Nucleus accumbens (tissue), 56 donors: ENCODE measurements at places on chromosomes 16 and 17.
A peak's percentile ranks its signal among the peaks of the same experiment; 100 is the strongest.

- DNase-seq = no peak
Observed at GRCh38 chr17:81648013-81648706, 8.2 kb downstream of the PDE6G start.

DNA sequence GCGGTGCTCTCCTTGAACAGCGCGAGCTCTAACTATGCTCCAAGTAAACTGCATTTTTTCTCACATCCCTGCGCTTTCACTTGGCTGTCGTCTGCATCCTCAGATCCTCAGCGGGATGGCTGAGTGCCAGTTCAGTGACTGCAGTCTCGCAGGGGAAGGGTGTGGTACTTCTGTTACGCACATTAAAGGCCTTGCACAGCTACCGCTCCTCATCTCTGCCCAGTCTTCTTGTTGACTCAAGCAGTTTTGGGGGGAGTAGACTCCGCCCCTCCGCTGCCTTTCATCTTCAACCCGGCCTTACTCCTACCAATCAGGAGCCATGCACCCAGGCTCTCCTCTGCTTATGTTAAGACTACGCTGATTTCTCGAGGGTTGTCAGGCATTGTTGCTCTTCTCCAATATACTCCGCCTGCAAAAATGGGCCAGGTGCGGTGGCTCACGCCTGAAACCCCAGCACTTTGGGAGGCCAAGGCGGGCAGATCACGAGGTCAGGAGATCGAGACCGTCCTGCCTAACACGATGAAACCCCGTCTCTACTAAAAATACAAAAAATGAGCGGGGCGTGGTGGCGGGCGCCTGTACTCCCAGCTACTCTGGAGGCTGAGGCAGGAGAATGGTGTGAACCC lies 10.0 kb downstream of the ATP5PD start:
- DNase-seq = no peak

- DNase-seq = no peak
Observed at GRCh38 chr16:75566758-75567255, 628 bp downstream of the GABARAPL2 start.

DNA sequence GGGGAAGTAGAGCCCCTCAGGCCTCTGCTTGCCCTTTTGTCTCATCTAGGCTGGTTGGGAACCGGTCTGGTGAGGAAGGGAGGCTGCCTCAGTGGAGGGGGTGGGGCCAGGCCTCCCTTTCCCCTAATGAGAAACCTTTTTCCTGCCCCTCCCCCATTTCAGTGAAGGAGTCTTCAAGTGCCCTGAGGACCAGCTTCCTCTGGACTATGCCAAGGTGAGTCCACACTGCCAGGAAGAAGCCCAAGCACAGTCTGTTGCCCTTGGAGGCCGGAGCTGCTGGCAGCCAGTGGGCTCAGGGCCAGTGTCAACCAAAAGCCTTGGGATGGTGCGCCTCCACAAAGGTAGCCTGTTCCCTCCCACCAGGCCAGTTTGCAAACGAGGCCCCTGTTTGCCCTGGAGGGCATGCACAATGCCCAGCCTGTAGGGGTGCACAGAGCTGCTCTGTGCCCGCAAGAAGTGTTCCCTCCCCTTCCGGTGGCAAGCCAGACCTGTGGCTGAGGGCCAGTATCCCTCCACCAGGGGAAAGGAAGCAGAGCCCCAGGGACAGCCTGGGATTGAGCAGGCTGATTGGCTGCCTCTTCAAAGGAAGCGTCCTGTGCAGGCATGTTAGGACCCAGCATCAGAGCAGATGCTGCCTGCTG lies 3.4 kb downstream of the TRAF4 start:
- DNase-seq = peak; percentile 58

GRCh38 chr17:29732613-29733012 lies 109.9 kb upstream of the CORO6 start:
- DNase-seq = no peak

DNA sequence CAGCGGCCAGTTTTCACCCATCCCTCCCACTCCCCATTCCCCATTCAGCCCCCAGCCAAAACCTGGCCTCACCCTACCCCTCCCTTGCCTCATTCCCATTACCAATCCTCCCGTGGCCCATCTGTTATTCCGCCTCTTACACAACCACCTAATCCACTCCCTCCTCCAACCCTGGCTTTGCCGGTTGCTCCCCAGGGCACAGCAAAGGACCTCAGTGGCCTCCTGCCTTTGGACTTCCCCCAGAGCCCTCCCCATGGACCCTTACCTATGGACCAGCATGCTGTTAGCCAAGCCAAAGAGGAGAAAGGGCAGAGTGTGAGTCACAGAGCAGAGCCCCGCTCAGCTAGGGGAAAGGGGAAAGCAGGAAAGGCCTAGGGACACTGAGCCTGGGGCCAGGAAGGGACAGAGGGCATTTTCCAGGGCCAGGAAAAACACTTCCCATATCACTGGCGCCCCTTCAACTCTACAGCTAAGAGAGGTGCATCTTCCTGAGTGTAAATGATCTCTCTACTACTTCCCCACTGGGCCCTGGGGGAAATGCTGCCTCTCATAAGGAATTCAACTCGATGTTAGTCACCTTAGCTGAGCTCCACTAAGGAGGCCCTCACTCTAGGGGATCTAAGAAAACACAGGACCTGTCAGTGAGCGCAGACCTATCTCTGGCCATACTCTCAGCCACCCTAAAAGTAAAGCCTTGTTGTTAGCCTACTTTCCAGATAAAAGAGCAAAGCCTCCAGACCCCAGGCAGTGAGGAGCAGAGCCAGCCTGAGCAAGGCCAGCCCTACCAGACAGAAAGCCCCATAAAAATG lies 10.6 kb downstream of the PEMT start:
- no peak for DNase-seq

GRCh38 chr17:71793518-71793917 lies 327.3 kb upstream of the SOX9 start:
- DNase-seq = no peak

DNA sequence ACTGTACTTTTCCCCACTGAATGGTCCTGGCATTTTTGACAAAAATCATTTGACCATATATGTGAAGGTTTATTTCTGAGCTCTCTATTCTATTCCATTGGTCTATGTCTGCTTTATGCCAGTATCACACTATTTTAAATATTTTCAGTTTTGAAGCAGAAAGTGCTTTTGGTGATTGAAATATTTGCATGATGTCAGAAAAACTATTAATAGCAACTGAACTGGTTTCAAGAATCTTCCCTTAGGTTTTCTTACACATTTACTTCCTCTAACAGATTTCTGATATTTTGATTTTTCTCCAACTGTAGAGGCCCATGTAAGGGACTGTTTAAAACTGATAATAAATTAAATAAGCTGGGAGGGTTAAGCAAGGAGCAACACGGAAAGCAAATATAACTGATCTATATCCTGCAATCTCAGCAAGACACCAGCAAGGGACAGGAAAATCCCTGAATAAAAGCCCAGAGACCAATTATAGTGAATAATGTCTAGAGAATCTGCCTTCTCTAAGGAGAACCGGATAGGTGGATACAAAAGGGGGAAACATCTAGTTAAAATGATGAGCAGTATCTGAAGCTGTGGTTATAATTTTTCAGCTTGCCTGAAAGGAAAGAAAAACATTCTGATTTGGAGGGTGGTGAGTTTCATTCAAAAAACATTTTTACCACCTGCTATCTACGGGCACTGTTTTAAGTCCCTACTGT lies 80.9 kb upstream of the STAC2 start:
- no peak for DNase-seq

GRCh38 chr16:78386557-78387324 lies 287.3 kb downstream of the WWOX start:
- DNase-seq = no peak

- no peak for DNase-seq
Observed at GRCh38 chr16:12544477-12545296, 259.0 kb downstream of the CPPED1 start.

GRCh38 chr16:53950677-53951076 lies 246.7 kb downstream of the FTO start:
- DNase-seq = no peak
